SK-N-DZ (cell line): ENCODE measurements at places on chromosomes 16 and 17.
A peak's percentile ranks its signal among the peaks of the same experiment; 100 is the strongest.

DNA sequence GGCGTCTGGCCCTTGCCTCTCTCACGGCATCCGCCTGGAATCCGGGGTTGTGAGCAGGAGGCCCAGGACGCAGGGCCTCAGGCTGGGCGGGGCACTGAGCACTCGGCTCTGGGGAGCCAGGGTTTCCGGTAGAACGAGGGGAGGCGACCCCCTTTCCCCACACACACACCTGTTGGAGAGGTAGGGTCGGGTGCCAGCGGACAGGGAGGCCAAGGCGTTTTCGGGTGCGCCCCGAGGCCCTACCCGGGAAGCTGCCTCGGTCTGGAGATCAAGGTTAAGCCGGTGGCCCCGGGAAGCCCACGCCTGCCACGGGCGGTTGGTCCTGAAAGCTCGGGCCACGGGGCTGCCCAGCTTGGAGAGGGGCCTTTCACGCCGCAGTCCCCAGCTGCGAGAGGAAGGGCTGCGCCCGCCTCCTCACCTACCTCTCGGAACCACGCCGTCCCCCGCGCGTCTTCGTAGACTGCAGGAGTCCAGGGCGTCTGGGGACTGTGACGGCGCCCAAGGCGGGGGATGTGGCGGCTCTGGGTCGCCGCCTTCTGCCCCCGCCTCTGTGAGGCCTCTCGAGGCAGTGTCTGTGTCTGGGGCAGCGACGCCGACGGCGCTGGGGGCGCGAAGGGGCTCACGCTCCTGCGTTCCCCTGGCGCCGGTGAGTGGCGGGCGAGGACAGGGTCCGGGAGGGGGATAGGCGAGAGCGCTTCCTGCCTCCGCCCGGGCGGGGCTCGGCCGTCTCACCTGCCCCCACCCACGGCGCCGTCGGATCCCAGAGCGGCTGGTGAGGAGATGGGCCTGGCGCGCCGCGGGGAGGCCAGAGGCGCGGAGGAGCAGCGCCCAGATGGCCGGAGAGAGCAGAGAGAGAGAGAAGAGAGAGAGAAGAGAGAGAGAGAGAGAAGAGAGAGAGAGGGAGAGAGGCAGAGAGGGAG, 20.3 kb upstream of the HOXB9 start:
- no peak for DNase-seq

DNA sequence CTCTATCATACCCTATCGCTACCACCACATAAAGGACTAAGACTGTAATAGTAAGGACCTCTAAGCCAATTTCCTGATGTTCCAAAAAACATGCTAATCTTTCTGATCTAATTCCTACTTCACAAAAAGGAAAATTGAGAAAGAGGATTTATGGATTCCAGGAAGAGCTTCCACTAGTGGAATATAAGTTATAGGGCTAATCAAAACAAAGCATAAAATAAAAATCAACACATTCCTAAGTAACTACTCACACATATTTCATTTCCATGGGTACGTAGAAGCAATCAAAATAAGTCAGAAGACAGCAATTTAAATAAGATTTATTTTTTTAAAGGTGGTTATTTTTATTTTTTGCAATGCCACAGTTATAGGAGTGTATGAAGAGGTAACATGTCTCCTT, 12.4 kb downstream of the CCDC43 start:
- no peak for DNase-seq

DNA sequence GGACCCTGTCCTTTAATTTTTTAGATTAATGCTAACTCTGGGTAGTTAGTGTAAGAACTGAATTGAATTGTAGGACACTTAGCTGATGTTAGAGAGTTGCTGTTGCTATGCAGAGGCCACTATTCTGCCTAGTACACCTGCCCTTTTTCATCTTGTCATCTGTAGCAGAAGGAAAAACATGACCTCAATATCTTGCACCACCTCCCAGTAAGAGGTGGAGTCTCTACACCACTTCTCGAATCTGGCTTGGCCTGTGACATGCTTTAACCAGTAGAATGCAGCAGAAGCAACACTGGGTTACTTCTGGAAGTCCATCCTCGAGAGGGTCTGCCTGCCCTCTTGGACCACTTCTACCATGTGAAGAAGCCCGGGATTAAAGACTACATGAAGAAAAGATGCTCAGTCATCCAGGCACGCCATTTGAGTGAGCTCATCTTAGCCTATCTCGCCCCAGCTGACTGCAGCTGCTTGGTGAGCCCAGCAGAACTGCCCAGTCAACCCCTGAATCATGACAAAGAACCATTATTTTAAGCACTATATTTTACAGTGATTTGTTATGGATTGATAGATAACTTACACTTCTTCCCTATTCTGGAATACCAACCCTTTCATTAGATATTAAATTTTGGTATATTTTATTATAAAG, 153.5 kb downstream of the MYO1D start:
- no peak for DNase-seq

DNA sequence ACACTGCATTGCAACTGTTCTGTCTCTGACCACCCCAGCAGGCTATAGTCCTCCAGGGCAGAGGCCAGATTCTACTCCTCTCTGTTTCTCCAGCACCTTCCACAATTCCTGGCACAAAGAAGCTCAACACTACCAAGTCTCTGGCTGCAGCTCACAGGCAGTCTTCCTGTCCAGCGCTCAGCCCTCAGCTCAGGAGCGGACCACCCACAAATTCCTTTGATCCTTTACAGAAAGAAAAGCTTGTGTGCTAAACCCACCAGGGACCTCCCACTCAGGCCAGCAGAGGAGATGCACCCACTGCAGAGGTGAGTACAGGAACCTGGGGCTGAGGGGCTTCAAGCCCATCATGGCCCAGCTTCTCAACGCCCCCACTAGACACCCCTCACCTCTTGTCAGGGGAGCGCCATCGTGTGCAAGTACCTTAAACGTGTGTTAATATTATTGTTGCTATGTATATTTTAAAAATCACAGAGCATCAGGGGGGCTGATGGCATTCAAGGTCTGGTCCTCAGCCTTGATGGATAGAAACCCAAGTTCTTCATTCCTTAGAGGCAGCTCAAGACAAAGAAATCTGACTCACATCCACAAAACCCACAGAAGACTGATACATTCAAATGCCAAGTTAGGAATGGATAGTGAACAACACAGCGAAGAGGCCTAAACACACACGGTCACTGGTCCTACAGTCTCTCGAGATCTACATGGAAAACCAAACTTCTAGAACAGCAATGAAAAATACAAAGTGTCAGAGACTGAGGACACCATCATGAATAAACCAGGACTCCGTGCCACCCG, 8.4 kb downstream of the HSDL1 start:
- DNase-seq: no peak

GRCh38 chr17:72004011-72004427, 116.8 kb upstream of the SOX9 start:
- no peak for DNase-seq

GRCh38 chr17:732067-732901, at the start of gene TLCD3A:
TLCD3A (plus strand) TSS chr17:732596; CDS start chr17:732648, 52 bp downstream.
- DNase-seq: peak; percentile 41

DNA sequence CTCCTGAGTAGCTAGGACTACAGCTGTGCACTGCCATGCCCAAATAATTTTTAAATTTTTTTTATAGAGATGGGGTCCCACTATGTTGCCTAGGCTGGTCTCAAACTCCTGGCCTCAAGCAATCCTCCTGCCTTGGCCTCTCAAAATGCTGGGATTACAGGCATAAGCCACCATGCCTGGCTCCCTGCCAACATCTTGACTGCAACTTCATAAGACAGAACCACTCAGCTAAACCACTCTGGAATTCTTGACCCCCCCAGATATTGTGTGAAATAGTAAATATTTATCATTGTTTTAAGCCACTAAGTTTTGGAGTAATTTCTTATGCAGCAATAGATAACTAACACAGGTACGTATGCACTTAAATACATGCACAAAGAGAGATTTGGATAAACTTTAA, 26.0 kb downstream of the DYNLL2 start:
- DNase-seq: no peak

DNA sequence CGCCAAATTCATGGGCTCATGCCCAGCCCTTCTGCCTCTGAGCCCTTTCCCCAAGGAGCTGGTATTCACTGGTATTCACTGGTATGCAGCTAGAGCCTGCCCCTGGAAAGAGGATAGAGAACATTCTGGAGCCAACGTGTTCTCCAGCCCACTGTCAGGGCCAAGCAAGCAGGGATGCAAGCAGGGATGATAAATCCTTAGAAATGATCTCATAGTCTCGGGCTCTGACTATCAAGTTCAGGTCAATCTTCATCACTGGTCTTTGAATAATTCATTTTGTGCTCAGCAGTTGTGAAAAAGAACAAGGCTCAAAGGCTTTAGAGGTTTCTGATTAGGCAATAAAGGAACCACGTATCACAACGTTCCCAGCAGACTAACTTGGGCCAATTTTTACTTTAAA, 57.3 kb downstream of the CACNG5 start:
- DNase-seq: no peak

DNA sequence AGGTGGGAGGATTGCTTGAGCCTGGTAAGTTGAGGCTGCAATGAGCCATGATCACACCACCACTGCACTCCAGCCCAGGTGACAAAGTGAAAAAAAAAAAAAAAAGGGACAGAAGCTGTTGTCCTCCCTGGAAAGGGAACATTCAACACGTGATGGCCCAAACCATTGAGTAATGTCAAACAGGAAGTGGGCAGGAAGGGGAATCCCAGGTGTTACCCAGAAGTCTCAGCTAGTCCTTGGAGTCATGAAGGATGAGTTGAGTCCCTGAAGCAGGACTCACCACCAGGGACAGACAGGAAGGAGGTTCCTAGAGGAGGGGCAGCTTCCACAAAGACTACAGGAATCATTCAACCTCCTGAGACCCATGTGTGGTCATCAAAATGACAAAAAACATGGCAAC, 19.8 kb upstream of the CMIP start:
- DNase-seq: no peak

- no peak for DNase-seq
Measured at GRCh38 chr16:30084816-30085159, 6.9 kb downstream of the TBX6 start.

GRCh38 chr17:44110823-44111633, 12.4 kb downstream of the HDAC5 start:
- peak; percentile 92 for DNase-seq

- no peak for DNase-seq
Measured at GRCh38 chr17:42354956-42355843, 33.0 kb downstream of the STAT3 start.

DNA sequence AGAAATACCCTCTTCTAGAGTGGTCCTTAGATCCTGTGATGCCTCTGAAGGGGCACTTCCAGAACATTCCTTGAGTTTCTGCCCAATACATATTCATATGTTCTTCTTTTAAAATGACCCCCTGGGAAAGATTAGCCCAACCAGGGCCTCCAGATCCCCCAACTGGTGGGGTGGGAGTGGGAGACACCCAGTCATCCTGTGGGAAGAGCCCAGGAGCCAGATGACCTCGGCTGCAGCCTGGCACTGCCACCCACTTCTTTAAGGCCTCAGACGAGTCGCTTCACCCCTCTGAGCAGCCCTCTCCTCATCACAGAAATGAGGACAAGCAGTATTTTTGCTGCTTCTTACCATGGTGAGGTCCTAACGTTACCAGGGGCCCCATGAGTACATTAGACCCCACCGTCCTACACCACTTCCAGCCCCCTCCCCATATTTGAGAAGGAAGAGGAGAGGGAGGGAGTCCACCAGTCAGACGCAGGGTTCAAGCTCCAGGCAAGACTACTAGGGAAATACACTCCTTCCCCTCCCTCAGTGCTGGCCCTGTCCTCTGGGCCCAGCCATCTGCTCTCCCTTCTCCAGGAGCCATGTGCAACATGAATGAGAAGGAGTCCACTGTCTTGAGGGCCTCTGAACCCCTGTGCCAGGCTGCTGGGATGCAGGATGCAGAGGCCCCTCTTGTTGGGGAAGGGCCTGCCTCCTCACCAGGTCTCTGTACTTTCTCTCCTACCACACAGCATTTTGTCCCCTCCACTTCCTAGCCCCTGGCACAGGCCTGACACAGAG, 11.8 kb downstream of the MPO start:
- no peak for DNase-seq

GRCh38 chr16:88911946-88912310, 45.5 kb upstream of the PABPN1L start:
- DNase-seq: no peak

DNA sequence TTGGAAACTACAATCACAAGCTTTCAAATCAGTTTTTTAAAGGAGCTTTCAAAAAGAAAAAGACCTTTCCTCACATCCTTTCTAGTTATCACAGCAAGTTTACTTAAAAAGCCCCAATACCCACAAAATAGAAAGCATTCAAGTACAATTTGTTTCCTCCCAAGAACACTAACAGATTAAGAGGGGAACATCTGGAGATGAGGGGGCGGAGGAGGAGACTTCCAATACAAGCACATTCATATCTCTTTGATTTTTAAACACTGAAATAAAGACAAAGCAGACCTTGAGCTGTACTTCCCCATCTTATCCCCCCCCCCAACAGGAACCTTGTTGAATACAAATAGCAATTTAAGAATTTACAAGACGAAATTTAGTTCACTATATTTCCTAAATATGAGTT, 2.0 kb downstream of the YWHAE start:
- DNase-seq: no peak

DNA sequence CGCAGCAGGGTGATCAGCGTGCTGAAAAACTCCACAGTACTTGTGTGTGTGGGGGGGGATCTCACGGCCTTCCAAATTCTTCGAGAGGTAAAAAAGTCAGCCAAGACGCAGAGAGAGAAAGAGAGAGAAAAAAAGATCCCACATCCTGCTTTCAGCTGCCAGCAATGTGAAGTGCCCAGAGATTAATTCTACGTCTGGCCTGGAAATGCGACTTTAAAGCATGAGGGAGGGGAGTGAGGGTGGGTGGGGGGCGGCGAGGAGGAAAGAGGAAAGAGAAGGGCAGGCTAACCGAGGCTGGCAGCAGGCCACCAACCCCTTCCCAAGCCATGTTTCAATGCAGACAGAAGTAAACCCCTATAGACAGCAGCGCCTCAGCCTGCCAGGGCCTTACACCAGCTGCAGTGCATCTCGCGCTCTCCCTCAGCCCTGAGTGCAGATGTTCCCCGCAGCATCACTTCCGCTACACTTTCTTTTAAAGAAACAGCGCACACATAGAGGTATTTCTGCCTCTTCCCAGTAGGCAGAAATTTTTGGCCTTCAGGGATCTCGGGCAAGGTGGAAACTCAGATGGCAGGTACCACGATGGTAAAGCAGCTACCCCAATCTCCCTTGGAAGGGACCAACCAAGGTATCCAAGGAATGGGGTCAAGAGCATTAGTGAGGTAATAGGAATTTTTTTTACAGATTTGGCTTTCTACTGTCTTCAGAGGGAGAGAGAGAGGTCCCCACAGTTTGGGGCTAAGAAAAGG, 87.8 kb downstream of the SMG6 start:
- DNase-seq: peak; percentile 68

- no peak for DNase-seq
Measured at GRCh38 chr17:36602030-36602748, 806 bp downstream of the MRM1 start.

DNA sequence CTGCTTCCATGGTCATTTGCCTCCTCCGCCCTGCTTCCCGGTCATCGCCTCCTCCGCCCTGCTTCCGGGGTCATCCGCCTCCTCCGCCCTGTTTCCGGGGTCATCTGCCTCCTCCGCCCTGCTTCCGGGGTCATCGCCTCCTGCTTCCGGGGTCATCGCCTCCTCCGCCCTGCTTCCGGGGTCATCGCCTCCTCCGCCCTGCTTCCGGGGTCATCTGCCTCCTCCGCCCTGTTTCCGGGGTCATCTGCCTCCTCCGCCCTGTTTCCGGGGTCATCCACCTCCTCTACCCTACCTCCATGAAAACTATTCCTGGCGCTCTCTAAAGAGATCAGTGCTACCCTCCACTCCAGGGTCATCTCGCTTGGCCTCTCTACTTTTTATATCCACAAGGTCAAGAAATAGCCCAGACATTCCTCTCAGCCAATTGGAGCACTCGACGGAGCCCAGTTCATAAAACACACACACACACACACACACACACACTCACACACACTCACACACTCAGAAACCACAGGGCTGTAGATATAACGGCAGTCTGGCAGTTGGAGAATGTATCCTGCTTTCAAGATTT, 44.8 kb downstream of the TRARG1 start:
- no peak for DNase-seq

- DNase-seq: no peak
Measured at GRCh38 chr17:6145946-6146345, 75.8 kb downstream of the WSCD1 start.
